NCI-H2081 (cell line): ENCODE measurements at places on chromosomes 11 and 22.

GRCh38 chr11:77472991-77473800, 698 bp downstream of the PAK1 start:
- peak; percentile 28 for DNase-seq

- DNase-seq, result no peak
Observed at GRCh38 chr22:49298834-49299750, 528.6 kb downstream of the BRD1 start.

DNA sequence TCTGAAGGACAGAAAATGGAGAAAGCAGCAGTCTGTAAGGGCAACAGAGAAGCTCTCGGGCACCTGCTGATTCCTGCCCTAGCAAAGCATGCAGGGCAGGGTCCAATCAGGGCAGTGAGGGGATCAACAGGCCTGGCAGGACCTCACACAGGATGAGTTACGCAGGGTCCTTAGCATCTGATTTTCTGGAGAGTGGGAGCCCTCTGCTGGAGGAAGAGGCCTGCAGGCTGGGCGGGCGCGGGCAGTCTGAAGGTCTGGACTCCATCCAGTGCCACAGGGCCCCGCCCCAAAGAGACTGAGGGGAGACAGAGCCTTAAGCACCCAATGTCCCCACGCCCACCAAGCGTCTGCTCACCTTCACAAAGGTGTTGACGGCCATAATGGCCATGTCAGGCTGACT, 28.9 kb downstream of the AP1B1 start:
- no peak for DNase-seq

DNA sequence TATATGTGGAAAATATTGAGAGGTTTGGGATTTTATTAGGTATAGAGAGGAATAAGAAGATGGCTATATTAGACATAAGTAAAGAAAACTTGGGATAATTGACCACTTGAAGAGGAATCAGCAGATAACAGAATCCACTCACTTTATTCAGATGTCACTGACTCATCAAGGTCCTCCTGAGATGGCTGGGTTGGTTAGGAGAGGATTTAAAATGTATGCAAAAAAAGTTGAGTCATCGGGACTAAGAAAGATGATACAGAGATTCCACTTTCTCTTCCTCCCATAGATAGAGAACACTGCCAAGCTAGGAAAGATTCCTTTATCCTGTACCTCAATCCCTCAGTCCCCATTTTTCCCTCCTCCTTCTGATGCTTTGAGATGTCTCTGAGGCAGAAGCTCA, at the start of gene OR6A2:
TSS of gene OR6A2 (minus strand) at position 288 of the 400 bp plus-strand sequence. CDS start 3,981 bp downstream, outside the sequence.
- DNase-seq, result no peak

- no peak for DNase-seq
Observed at GRCh38 chr22:40678493-40679248, 613 bp upstream of the MCHR1 start.

DNA sequence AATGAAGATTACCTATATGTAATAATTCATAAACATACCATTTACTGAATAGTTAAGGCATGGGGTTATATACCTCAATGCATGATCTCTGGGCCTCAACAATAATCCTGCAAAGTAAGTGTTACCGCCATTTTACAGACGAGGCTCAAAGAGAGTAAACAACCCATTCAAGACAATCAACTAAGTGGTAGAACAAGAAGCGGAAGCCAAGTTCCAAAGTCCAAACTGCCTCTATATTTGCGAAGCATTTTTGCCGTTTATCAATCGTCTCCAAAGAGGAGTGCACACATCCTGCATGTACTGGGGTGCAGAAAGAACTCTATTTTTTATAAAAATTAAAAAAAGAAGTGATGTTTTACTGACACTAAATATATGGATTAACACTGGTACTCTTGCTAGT, 27.5 kb upstream of the P4HA3 start:
- DNase-seq, result no peak

DNA sequence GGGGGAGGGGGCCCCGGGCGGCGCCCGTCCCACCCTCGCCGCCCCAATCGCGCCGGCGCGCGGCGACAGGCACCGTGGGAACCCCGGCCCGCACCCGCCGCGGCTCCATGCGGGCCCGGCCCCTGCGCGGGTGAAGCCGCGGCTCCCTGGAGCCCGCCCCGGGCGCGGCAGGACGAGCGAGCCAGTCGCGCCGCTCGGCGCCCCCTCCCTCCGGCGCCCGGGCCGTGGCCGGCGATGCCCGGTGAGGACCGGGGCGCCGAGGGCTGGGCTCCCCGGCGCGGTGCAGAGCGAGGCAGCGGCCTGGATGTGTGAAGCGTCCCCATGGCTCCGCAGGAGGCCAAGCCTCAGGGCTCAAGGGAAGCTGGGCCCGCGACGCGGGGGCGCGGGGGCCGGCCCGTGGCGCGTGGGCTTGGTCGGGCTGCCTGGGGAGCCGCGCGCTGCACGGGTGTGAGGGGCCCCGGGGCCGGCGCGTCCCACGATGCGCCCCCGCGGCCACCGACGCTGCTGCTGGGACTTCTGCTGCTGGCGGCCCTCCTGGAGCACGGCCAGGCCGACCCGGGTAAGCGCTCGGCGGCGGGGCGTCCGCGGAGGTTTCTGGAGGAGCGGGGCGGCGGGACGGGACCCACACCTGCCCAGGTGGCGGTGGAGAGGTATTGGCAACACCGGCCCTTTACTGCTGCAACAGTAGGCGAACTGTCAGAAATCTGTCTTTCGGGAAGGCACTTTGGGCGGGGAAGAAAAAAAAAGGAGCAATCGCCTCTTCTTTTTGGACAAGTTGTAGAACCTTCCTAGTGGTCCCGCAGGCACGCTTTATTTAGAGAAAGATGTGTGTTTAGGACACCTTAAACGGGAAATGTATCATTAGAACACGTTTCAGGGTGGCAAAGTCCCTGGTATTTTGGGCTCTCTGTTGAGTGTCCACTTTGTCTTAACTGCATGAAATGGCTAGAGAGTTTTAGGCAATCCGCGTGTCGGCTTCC, 119.4 kb downstream of the HIPK3 start:
- DNase-seq, result peak; percentile 44

DNA sequence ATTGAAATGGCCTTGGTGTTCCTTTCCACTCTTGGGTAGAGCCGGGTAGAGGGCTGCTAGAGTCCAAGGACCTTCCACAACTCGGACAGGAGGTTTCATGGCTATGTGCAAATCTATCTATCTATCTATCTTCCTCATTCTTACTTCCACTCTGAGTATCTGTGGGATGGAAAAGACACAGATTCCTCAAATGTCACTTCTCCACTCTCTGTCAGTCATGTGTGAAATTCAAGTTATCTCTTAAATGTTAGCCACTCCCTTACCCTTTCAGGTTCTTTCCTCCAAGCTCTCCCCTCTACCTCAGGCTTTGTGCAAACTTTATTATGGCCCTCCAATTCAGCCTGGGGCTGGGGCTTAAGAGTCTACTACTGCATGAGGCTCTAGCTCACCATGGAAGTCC, 84.3 kb downstream of the GDPD4 start:
- DNase-seq, result no peak
